Endothelial cell (in vitro differentiated cells): ENCODE measurements at places on chromosomes 12 and 14. TPM values are rescaled to one million over a fixed set of nuclear protein-coding genes. Genes with fewer than 3 reads are reported as not detected.

- H3K4me1 ChIP-seq: peaks cover 4% of the 10 kb centered on the region
- H3K27me3 ChIP-seq: no peaks in the 10 kb centered on the region
- no peak for DNase-seq
- no peak overlapping the region for H3K4me3 ChIP-seq
- no peaks in the 10 kb centered on the region for H3K36me3 ChIP-seq
- no peak overlapping the region for H3K27ac ChIP-seq
These were observed 234.0 kb downstream of the ETNK1 start for GRCh38 chr12:22858849-22859570.

DNA sequence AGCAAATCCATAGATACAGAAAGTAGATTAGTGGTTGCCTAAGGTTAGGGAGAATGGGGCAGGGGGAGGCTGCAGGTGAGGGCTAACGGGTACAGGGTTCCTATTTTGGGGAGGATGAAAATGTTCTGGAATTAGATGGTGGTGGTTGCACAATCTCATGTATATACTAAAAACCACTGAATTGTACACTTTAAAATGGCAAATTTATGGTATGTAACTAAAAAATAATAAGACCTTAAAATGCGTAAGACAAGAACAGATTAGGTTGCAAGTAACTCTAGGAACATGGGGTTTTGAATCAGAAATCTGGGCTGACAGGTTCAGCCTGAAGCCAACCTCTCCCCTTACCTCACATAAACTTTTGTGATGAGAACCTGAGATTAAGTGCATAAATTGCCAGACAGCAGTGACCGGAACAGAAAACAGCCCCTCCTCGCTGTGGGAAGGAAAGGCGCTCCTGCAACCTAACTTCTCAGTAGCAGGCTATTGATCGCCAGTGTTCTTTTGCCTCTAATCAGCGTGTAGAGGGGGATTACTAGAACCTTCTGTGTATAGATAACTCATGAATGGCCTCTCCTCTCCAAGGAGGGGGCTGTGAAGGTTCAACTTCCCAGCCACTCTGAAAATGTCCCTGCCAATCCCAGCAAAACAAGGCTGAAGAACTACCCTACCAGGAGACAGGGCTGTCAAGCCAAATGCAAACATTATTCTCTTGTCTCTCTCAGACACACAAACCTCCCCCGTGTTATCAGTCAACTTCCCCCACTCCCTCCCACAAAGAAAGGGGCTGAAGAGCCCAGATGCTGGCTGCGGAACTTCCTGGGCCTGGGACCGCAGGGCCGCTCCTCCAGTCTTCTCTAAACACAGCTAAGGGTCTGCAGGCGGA lies 1.9 kb downstream of the SSH1 start:
- H3K36me3 ChIP-seq: peaks cover 37% of the 10 kb centered on the region
- H3K27me3 ChIP-seq: peaks cover 18% of the 10 kb centered on the region
- H3K27ac ChIP-seq: peak overlapping the region; percentile 93
- peak overlapping the region; percentile 98 for H3K4me3 ChIP-seq
- peaks cover 71% of the 10 kb centered on the region for H3K4me1 ChIP-seq
- no peak for DNase-seq

GRCh38 chr12:11762723-11763326 lies 113.4 kb downstream of the ETV6 start:
- peaks cover 34% of the 10 kb centered on the region for H3K36me3 ChIP-seq
- peaks cover 94% of the 10 kb centered on the region for H3K4me1 ChIP-seq
- H3K27me3 ChIP-seq: peaks cover 7% of the 10 kb centered on the region
- H3K27ac ChIP-seq: peak overlapping the region; percentile 93
- DNase-seq: no peak
- peak overlapping the region; percentile 77 for H3K4me3 ChIP-seq

SHMT2 gene
- 63.3 TPM for total RNA-seq

- H3K4me1 ChIP-seq: peaks cover 60% of the 10 kb centered on the region
- no peak overlapping the region for H3K4me3 ChIP-seq
- peak overlapping the region; percentile 25 for H3K27ac ChIP-seq
- H3K27me3 ChIP-seq: peaks cover 5% of the 10 kb centered on the region
These were observed 27.1 kb downstream of the KCTD10 start for GRCh38 chr12:109449845-109450532.
